Activated T-helper 1 cell treated with Interleukin-2 at 50 U/mL for 16 hours (primary cell): ENCODE measurements at places on chromosomes 11 and 22.

DNA sequence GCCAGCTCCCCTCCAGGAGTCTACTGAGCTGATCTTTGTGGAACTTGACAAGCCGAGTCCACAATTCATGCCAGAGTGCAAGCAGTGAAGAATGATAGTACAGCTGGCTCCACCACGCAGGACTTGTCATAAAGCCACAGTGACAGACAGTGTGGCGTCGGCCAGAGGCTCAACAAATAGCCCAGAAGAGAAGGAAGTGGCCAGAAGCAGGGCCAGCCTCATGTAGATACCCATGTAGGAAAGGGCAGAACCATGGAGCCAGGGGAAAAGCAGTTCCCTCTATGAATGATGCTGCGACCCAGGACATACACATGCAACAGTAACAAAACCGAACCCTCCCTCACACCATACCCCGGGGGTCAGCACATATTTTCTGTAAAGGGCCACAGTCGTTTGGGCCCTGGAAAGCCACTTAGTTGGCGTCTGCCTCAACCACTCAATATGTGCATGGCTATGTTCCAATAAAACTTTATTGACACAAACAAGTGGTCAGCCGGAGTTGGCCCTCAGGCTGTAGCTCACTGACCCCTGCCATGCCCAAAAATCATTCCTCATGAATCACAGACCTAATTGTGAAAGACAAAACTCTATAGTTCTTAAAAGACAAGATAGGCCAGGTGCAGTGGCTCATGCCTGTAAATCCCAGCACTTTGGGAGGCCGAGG is 161.4 kb downstream of the BRD1 start:
- DNase-seq: no peak

- no peak for DNase-seq
Observed at GRCh38 chr11:58796333-58796732, 48.2 kb downstream of the GLYATL2 start.

GRCh38 chr11:111439901-111440300 is 60.8 kb upstream of the POU2AF1 start:
- DNase-seq: no peak

GRCh38 chr22:20531404-20532201 is 24.2 kb downstream of the MED15 start:
- DNase-seq: no peak

- no peak for DNase-seq
Observed at GRCh38 chr22:35473971-35474370, 66.7 kb upstream of the RASD2 start.

DNA sequence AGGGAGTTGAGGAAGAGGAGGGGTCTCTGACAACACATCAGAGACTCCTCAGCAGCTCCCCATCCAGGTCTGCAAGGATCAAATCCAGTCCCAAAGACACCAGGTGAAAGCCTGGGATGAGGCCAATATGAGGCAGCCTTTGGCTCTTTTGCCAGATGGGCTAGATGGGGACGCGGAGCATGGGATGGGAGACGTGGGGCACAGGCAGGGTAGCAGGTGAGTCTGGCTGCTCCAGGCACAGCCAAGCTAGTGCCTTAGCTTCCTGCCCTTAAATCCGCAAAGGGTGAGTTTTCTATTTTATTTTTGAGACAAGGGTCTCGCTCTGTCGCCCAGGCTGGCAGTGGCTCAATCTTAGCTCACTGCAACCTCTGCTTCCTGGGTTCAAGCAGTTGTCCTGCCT is 19.6 kb upstream of the DRICH1 start:
- no peak for DNase-seq

- no peak for DNase-seq
Observed at GRCh38 chr22:36253523-36254490, 874 bp downstream of the APOL1 start.

DNA sequence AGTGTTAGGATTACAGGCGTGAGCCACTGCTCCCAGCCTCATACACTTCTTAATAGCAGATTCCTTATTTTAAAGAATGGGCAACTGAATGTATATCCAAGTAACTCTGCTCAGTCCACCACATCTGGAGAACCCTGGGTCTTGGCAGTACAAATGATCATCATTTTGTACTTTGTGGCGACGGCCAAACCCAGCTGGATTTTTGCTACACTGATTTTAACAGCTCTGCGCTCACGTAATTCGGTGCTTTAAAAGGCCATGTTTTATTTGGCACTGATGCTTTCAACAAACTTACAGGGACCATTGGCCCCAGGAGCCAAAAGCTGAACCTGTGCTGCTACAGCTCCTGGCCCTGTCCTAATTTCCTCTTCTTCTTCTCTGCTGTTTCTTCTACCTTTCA is 60.8 kb upstream of the PDE3B start:
- no peak for DNase-seq

DNA sequence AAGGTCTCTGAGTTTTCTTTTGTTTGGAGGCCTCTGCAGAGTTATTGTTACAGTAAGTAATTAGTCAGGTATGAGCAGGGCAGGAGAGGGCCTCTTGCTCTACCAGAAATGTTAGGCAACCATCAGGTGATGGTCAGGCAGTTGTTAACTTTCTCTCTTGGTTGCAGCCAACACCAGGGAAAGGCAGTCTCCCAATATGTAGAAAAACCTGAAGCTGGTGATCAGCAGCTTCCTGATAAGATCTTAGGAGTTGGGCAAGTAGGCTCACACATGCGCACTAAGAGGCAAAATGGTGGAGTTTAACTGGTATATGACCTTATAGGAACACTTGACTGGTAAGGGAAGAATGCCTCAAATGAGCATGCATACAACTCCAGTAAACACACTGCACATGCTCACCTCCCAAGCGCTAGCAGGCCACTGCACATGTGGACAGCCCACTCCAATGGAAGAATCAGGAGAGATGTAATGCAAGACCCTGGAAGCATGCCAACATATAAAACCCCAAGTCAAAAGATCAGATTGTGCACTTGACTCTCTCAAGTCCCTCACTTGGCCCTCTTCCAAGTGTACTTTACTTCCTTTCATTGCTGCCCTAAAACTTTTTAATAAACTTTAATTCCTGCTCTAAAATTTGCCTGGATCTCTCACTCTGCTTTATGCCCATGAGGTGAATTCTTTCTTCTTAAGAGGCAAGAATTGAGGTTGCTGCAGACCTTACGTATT is 23.7 kb upstream of the SLC35F2 start:
- no peak for DNase-seq

DNA sequence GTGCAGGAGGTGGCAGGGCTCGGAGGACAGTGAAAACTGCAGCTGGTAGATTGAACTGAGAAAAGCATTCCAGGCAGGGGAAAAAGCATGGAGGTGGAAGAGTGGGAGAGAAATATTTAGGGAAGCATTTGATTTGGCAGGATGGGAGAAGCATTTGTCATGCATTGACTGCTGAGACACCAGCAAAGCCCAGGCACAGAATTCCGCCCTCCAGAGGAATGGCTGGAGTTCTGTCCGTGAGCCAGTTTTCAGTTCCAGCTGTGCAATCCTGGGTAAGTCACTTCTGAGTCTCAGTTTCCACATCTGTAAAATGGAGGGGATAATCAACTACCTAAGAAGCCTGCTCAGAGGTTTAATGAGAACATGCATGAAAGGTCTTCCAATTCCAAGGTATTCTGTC is 4.3 kb upstream of the TSKU start:
- no peak for DNase-seq

DNA sequence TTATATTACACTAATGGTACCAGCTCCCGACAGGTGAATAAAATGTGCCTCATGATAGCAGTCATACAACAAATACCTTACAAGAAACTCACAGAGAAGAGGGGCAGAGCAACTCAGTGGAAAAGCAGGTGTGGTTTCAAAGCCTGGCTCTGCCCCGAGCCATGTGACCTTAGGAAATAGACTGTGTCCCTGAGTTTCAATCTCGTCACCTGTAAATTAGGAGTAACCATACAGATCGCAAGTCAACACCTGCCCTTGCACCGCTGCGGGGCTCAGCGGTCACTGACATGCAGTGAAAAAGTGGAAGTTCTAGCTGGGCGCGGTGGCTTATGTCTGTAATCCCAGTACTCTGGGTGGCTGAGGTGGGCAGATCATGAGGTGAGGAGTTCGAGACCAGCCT is 11.9 kb upstream of the MRTFA start:
- no peak for DNase-seq

GRCh38 chr11:44729063-44729462 is 2.3 kb downstream of the TSPAN18 start:
- DNase-seq: no peak

DNA sequence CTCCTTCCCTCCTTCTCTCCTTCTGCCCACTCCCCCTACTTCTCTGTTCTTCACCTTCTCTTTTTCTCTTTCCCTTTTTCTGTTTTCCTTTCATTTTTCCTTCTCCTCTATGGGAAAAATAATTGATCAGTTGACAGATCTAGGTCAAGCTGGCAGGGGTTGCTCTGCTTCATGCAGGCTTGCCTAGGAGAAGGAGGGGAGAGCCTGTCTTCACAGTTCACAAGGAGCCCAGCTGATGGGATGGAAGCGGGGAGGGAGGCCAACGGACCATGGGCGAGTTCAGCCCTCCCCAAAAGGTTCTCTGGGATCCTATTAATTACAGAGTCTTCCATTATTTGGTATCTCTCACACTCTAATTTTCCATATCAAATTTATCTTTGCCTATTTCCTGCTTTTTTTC is 5.5 kb downstream of the NTM start:
- DNase-seq: no peak
